ENCODE measurements at places on chromosomes 6 and 20.

- DNase-seq: no peak
These were observed 79.4 kb downstream of the SASH1 start for GRCh38 chr6:148422085-148422484.

DNA sequence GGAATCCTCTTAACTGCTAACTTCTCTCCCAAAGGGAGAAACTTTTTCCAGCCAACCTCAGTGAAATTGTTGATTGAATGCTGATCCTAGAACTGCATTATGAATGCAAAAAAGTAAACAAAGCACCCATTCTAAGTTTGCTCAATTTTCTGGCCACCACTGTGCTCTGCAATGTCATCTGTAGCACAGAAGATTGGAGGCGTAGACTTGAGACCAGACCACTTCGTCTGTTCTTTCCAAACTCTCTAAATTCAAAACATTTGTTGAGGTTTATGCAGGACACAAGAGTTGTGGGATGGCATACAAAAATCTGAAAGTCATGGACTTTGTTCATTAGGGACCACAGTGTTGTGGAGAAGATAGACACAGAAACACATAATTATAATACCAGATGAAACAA lies 11.1 kb upstream of the TSPYL1 start:
- no peak for DNase-seq

DNA sequence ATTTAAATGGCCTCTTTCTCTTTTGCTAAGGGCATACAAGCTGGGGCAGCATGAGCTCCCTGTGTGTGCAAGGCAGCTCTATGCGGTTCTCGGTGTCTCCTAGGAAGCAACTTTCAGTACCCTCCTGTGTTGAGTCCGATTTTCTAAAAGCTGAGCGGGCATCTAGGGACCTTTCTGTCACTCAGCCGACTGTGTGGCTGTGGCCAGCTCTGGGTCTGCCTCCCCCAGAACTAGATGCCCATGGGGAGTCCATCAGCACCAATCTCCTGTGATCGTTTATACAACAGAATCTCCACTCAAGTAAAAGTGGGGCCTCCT lies 7.5 kb downstream of the NELFCD start:
- DNase-seq: no peak

DNA sequence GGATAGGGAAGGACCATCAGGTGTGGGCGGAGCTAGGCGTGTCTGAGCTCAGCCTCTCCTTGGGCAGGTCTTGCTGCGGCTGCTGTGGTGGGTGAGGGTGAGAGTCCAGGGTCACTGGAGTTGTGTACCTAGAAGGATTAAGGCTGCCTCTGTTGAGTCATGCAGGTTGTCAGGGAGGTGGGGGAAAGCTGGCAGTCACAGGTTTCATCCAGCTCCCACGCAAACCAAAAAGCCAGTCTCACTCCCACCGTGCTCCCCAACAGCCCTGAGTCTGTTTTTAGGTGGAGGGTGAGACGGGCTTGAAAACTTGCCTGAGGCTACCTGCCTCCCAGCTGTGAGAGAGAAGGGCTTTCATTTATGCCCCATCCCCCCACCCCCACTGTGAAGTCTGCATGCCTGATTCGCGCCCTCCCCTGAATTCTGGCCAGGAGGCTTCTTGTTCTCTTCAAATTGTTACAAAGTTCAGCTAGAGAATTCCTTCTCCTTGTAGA lies 161.5 kb downstream of the MYLK4 start:
- DNase-seq: no peak

GRCh38 chr6:94376876-94377275 lies 957.5 kb upstream of the EPHA7 start:
- DNase-seq: no peak

- DNase-seq: no peak
These were observed 2.9 kb upstream of the SMIM28 start for GRCh38 chr6:138374815-138375214.

- no peak for DNase-seq
These were observed 46.2 kb upstream of the EEF1A1 start for GRCh38 chr6:73566954-73567591.

- no peak for DNase-seq
These were observed 625.2 kb downstream of the EPM2A start for GRCh38 chr6:145110109-145110508.

DNA sequence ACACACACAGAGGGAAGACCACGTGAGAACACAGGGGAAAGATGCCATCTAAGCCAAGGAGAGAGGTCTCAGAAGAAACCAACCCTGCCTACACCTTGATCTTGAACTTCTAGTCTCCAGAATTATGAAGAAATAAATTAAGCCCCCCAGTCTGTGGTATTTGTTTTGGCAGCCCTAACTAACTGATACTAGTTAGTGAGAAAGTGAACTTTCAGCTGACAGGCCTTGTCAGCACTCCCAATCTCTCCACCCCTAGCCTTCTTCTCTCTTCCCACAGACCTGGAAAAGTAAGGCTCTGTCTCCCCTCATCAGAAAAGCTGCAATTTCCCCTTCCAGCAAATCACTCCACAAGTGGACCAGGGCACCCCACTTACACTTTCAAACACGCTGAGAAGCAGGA lies 108.6 kb upstream of the CDYL start:
- DNase-seq: no peak

DNA sequence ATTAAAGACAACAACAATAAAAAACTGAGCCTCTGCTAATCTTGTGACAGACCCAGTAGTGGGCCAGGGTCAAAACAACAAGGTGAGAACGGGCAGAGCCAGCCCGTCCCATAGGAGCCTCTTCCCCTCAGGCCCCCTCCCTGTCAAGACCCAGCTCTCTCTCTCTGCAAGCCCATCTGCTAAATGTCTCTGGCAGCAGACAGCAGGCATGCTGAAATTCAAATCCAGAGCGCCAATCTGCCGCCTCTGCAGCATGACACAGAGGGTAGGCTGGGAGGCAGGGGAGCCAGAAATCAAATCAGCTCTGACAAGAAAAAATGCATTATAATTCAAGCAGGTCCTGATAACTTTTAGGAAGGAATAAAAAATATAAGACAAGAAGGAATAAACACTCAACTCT lies 26.3 kb downstream of the METTL24 start:
- DNase-seq: no peak

GRCh38 chr6:90387826-90388225 lies 91.2 kb upstream of the BACH2 start:
- no peak for DNase-seq

DNA sequence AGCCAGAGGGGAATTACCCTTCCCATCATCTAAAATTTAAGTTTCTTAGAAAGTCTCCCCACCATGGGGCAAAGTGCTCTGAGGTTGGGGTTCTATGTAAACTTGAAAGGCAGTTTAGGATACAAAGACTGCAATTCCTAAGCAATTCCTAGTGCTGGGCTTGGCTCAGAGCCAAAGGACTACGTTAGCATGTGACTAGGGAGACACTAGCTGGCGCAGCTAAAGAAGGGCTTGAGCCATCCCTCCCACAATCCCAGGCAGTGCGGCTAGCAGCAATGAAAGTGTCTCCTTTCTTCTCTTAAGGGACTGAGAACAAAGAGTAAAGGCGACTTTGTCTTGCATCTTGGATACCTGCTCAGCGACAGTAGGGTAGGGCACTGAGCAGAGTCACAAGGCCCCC lies 306.6 kb upstream of the FKBP1C start:
- no peak for DNase-seq

DNA sequence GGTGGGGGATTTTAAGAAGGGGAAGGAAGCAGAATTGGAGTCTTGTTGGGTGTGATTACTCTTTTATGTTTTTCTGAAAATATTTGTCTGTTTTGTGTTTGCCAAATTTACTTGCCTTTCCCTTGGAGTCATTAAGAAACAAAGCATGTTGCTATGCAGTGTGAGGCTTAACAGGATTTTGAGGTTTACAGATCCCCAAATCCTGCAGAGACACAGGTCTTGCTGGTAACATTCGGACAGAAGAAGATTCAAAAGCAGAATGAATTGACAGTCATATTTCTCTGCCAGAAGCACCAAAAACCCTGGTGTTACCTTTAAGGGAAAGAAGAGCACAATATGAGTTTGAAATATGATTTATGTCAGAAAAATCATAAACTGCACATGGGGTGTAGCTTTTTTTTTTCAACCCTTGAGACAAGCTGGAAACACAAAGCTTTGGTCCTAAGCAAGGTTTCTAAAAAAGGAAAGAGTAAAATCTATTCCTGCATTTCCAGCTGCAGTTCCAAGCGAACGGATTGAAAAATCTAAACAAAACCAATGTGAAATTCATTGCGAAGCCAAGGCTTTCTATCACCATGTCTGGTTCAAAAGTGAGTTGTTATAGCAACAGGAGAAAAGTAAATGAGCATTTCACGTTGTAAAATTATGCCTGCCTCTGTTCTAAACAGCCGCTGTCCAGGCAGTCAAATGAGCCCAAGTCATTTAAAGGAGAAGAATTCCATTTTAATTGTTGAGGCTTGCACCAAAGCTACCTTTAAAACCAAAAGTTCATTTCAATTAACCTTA lies 358.9 kb upstream of the SASH1 start:
- no peak for DNase-seq

DNA sequence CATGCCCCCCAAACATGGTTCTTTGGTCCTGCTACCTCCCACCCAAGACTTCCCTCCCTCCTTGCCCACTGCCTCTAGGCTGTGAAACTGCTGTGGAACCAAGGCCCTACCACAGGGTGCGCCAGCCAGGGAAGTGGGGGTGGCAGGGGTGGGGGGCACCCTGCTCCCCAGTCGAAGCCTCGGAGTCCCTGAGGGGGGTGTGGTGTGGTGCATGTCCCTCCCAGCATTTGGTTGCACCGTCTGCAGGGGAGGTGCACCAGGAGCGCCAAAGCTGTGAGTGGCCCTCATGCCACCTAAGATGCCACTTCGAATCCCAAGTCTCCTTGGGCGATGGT lies 1.8 kb downstream of the RGS19 start:
- no peak for DNase-seq

DNA sequence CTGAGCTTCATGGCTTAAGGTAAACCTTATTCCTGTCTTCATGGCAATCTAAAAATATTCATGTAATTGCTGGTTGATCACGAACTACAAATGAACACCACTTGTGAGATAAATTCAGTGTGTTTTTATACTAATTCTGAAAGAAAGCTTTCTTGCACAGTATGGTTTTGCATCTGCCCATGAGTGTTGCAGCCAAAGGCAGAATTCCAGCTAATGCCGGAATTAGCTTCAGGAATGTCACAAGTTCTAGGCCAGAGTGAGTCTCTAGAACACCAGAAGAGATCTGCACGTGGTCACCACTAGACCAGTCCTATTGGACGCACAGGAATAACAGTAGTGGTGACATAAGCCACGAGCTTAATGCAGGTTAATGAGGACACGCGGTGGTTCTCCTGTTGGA lies 223.7 kb downstream of the CDH4 start:
- no peak for DNase-seq

DNA sequence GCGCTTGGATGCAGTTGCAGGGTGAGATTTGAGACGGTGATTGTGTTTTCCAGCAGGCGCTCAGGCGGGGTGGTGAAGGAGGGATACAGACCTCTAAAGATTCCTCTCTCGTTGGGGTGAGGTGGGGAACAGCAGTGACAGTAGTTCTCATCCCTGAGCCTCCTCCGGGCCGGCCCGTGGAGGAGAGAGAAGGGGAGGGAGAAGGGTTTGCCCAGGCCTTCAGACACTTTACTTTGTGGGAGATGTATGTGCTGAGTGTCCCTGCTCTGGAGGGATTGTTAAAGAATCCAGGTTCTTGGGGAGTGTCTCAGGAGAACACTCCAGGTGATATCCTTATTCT lies 41.0 kb downstream of the PSMB9 start:
- no peak for DNase-seq

DNA sequence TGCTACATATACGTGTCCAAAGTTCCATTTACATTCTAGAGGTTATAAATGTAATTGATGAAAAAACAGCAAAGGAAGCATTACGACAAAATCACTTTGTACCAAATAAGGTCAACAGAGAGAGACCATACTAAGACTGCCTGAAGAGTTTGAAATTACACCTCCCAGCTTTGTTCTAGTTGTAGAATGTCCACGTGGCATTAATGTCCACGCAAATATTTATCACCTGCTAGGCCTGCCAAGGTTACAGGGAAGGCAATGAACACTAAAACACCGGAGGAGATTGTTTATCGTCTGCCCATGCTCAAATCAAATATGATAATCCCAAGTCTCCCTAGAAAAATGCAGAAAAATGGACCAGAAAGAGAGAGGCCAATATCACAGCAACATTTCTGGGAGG lies 6.2 kb downstream of the RALGAPA2 start:
- no peak for DNase-seq

GRCh38 chr6:108442770-108443520 lies 117.8 kb upstream of the FOXO3 start:
- DNase-seq: no peak

- DNase-seq: no peak
These were observed 1004.9 kb upstream of the ADGRB3 start for GRCh38 chr6:67630146-67630545.

DNA sequence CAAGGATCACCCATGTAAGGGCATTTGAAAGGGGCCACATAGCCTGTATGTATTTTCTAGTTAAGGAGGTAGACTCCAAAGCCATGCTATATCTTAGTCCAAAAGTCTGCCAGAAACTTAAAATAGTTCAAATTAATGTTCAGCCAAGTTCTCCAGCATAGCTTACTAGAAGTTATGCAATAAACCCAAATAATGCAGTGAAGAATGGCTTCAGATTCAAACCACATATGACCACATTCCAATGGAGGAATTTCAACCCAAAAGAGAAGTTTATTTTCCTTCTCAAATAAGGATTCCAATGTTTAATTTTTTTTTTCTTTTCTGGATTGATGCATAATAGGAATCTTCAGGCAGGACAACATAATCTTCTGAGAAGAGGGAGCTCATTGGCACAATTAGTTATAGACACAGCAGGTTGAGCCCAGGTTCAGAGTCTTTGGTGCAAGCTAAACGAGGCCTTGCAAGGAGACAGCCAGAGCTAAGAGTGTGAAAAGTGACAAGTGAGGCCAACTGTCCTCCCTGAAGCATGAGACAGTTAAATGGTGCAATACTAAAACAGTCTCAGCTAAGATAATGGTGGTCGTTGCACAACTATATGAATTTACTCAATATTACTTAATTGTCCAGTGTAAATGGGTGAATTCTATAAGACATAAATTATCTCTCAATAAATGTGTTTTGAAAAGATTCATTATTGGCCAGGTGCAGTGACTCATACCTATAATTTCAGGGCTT lies 598.8 kb upstream of the CDH4 start:
- DNase-seq: no peak

GRCh38 chr6:167079853-167080297 lies 43.0 kb upstream of the CCR6 start:
- DNase-seq: peak; percentile 94

DNA sequence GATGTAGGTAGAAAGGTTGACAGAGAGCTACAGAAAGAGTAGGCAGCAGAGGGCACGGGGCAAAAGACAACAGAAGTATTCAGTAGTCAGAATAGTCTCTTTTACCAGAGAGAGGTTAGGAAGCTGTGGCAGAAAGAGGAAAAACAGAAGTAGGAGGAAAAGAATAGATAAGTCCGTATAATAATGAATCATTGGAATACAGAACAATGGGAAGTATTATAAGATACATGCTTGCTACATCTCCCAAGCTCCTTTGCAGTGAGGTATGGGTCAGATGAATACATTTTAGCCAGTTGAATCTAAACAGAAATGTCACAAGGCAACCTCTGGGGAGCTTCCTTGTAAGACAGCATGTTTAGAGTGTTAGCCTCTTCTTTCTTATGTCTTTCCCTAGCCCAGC lies 570.5 kb upstream of the CITED2 start:
- no peak for DNase-seq

Data from GM12865 (cell line).